Right forelimb (tissue), 1 donor: ENCODE measurements at places on chromosomes 5 and 9.
A peak's percentile ranks its signal among the peaks of the same experiment; 100 is the strongest.

DNA sequence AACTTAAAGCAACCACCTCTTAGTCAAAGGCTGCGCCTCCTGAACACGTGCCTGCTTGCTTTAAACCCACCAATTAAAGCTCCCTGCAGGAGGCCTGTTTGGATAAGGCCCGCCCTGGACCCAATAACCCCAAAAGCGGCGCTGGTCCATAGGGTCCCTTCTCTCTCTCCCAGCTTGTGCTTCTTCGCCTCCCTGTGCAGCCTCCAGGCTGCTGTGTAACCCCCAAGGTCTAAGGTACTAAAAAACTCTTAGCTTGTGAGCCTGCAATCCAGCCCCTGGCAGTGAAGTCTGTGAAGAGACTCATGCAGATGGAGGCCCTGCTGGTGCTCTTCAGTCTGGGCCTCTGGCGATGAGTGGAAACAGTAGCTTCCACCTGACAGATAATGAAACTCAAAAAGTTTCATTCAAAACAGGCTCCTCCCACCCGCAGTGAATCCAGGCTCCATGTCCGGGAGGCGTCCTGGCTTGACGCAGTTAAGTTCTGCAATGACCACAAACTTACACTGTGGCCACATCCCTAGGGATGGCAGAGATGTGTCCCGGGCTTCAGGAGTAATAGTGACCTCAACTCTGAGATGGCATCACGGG, 97.3 kb downstream of the PRRT1B start:
- no peak for DNase-seq

GRCh38 chr9:90942555-90942954, 140.9 kb downstream of the SYK start:
- DNase-seq, result no peak

- DNase-seq, result peak; percentile 45
Measured at GRCh38 chr9:126615791-126616447, 2.2 kb downstream of the LMX1B start.

- no peak for DNase-seq
Measured at GRCh38 chr5:157271740-157272271, 5.9 kb downstream of the CYFIP2 start.

GRCh38 chr5:1176473-1177391, 24.7 kb upstream of the SLC6A19 start:
- no peak for DNase-seq
